Stimulated activated CD8-positive, alpha-beta memory T cell treated with anti-CD3 and anti-CD28 coated beads, Interleukin-4, amount 100 ng/mL, for 4 hours (primary cell): ENCODE measurements at places on chromosomes 3 and 15.

DNA sequence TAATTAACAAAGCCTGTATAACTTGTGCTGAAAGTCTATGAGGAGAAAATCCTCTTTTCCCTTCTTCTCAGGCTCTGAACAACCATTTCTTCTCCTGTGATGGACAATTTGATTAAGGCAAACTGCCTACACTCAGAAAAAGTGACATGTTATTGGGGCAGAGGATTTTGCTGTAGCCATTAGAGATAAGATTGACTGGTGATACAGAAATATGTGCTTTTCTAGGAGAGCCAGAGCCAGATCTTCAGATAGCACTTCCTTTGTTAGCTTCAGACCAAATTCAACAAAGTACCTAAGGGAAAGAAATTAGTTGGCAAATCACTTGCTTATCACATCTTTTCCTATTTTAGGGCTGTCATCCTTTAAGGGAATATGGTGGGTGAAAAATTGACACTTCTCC lies 259.9 kb downstream of the ARPP21 start:
- DNase-seq: no peak

DNA sequence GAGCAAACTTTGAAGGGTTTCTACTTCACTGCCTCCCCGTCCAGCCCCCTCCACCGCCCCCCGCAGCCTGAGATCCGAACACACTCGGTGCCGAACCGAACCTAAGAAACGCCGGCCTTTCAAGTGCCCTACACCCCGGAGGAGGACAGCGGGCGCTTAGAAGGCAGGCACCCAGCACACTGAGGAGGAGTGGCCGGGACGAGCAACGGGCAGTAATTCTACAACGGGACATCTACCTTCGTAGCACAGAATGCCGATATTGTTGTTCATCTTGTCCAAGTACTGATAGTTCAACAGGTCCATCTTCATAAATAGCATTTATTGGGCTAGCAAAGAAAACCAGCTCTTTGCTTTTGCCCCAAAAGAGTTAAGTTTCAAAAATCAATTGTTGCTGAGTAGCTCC lies 513 bp downstream of the VGLL4 start:
- no peak for DNase-seq

GRCh38 chr3:159884661-159885402 lies 103.8 kb upstream of the IL12A start:
- no peak for DNase-seq

DNA sequence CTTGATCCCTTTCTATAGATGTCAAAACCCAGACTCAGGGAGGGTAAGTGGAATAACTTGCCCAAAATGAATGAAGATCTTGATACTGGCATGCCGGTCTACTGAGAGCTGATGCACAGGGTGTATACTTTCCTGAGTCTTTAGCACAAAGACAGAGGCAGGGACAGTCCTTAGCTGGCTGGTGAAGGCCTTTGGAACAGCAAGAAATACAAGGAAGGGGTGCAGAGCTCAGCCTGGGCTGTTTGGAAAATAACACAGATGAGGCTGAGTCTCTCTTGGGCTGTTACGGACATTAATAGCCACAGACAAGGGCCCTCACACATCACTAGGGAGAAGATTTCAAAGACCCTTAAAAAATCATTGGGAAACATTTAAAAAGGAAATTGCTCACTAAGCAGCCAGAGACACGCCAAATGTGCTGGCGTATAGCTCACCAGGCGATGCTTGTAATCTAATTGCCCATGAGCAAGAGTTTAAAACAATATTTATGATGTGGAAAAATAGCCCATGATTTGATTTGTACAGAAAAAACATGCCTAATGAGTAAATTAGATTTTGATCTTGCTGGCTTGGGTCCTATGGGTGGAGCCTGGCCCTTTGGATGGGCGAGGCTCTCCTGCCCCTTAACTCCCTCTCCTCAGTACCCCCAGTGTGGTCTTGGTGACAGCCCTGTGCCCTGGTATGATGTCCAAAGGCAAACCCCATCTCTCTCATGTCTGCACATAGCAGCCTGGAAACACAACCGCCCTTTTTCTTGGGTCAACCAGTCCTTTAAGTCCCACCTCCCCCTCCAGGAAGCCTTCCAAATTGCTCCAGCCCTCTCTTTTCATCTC lies 81.8 kb upstream of the MRPS22 start:
- DNase-seq: no peak

GRCh38 chr3:151384741-151385174 lies at the start of gene P2RY12:
TSS of gene P2RY12 (minus strand) at chr3:151384753. CDS start at chr3:151338845, 45,908 bp downstream.
- DNase-seq: no peak
